Activated T-helper 1 cell treated with Interleukin-2 at 50 U/mL for 16 hours (primary cell): ENCODE measurements at places on chromosomes 3 and 15.

- no peak for DNase-seq
Observed at GRCh38 chr3:69558912-69559311, 173.0 kb upstream of the FRMD4B start.

DNA sequence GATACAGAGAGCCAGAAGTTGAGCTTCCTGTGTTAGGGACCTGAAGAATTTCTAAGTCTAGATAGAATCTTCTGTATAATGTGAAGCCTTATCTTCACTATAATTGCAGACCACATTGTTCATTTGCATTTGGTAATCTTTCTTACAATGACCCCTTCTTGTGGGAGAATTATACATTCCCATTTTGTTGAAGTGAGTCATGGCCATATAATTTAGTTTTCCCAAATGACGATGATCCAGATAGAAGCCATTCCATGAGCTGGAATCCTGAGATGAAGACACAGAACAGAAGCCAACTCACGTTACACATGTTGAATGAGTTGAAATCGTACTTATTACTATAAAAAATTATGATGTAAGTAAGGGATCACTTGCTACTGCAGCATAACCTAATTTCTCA, 187.8 kb downstream of the TUSC7 start:
- DNase-seq = no peak

DNA sequence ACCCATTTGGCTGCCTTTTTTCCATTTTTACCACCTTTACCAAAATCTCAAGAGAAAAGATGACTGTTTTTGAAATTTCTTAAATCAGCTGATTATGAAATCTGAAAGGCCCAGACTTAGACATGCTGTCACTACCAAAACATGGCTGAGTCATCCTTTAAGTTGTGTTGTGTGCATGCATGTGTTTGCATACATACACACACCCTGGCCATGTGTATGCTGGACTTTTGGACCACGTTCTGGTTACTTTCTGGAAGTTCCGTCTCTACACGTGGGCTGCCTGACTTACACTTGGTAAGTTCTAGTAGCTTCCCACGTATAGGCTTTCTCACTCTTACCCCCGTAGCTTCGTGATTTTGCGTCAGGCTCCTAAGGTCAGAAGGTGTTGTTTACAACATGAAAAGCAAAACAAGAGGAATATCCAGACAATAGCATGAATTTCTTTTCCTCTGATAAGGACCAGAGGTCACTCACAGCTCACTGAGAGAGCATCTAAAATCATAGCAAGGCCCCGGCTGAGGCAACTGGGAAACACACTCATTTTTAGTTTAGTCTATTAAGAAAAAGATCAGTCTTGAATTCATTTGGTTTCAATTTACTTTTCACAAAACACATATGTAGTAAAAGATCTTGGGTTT, 62.4 kb downstream of the COL8A1 start:
- DNase-seq = no peak

- no peak for DNase-seq
Observed at GRCh38 chr15:78415284-78415683, 22.7 kb upstream of the IREB2 start.

- no peak for DNase-seq
Observed at GRCh38 chr3:79874646-79875045, 106.8 kb upstream of the ROBO1 start.

DNA sequence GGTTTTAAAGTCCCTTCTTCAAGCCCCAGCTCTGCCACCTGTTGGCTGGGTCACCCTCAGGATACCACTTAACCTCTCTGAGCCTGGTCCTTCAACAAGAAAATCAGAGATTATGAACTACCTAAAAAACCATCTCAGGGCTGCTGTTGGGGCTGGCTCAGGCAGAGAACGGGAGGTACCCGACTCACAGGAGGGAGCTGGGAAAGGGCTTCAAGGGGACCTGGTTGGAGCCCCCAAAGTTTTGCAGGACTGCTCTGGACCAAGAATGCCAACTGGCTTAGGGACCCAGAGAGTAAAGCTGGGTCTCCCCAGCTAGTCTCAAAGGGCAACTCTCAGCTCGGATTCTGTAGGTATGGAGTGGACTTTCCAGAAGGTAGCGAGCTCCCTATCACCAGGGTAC, 41.5 kb downstream of the WNT7A start:
- DNase-seq = no peak

- DNase-seq = no peak
Observed at GRCh38 chr3:195017151-195017550, 253.8 kb downstream of the XXYLT1 start.

DNA sequence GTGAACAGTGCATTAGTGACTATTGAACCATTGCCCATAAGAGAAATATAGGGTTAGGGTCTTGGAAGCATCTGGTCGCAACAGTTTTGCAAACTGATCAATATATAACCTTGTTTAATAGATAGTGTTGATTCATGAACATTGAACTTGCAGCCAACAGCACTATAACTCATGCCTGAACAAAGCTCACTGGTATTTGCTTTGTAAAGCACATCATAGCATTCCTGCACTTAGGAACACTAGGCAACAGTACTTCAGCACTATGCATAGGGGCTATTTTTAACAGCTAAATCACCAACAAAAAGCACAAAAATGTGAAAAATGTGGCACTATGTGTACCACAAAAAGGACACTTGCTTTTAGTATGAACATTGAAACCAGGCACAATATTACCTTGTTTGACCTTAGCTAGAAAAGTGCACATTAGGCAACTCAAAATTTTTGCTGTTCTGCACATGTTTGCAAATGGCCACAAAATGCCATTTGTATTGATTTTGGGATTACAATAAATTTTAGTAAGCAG, 68.0 kb downstream of the OXNAD1 start:
- DNase-seq = no peak

GRCh38 chr3:177495566-177495965, 298.3 kb upstream of the TBL1XR1 start:
- DNase-seq = no peak

GRCh38 chr3:71659864-71660591, 65.2 kb downstream of the EIF4E3 start:
- no peak for DNase-seq

GRCh38 chr3:134998158-134998557, 203.1 kb downstream of the EPHB1 start:
- no peak for DNase-seq

DNA sequence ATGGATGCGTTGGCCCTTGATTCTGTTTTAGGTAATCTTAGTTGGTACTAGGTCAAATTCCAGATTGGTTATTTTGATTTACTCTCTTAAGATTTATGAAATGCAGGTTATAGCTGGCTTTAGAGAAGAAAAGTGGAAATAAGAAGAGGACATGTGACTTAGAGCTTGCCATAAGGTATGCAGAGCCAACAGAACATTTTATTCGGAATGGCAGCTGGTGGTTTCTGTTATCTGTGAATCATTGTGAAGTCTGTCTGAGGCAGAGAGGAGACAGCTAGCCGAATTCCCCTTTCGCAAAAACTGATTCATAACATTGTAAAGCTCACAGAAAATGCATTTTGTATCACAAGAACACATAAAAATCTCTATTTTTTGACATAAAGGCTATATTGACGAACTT, 82.1 kb downstream of the FILIP1L start:
- no peak for DNase-seq

DNA sequence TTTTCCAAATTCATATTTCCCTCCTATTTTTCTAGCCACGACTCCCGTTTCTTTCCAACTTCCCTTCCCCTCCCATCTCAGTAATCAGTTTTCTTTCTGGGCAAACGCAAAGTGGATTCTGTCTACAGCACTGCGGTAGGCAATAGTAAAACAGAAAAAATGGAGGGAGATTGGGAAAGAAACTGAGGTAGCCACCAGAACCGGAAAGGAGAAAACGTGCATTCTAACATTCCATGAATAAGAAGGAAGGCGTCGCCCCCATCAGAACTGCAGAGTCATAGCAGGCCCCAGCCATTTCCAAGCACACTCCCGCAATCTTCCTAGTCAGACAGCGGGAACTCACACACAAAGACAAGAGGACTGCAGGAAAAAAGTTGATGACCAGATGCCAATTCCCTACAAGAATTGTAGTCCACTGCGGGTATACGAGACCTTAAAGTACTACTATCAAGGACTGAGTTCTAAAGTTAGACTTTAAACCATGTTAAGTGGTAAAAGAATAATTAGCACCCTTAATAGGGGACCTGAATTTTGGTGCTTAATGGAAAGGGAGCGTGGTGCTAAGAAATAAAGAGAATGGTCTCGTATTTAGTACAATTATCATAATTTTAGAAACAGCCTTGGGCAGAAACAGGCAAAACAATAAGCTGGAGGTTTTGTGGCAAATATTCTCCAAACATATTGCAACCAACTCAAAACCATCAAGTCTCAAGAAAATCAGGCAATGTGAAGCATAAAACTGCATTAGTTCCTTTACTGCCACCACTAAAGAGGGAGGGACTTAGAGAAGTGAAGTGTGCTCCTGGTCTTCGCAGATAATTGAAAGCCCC, 1.4 kb downstream of the PFN2 start:
- DNase-seq = no peak

GRCh38 chr15:90829942-90830440, 38.4 kb upstream of the FURIN start:
- DNase-seq = no peak

GRCh38 chr3:50550079-50550736, 17.3 kb downstream of the C3orf18 start:
- DNase-seq = peak; percentile 17

DNA sequence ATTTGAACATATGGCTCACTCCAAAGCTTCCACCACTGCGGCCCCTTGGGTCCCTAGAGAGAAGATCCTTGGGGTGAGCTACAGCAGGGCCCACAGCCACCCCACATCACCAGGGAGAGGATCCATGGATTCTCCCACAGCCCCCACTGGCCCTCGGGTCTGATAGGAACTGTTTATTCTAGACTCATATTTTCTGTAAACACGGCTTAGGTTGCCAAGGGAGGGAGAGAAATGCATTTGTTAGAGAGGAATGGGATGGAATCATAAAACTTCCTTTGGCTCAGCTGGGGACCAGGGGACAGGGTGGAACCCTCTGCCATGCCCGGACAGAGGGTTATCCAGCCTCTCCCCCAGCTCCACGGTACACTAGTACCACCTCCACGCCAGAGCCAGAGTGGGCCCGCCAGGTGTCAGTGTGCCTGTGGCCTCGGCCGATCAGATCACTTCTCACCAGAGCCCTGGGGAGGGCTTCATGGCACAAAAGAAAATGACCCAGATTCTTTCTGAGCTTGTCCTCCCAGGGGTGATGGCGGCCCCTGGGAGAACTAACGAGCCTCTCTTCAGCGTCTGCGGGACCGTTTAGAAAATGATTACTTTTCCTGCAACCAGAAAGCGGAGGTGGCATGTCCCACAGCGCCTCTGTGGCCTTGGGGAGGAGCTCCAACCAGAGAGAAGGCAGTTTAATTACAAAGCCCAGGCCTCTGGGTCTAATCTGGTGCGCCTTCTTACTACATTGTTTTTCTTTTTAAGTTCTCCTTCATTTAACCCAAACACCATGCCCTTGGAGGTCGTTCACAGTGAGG, 33.7 kb downstream of the ADCY5 start:
- no peak for DNase-seq

DNA sequence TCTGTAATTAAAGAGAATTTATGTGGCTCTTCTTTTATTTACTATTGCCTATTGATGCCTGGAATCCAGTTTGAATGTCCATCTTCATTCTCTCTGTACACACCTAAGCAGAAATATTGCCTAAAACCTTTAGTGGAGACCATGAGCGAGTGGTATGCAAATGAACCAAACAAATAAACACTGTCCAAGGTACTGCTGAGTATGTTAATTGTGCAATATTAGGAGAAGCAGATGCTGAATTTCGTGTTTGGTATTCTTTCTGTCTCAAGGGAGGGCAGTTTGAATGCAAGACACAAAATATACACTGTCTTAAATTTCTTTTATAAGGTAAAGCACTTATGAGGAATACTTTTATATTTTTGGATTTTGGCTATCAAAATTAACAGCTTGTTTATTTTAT, 440.9 kb downstream of the RBMS3 start:
- DNase-seq = no peak

DNA sequence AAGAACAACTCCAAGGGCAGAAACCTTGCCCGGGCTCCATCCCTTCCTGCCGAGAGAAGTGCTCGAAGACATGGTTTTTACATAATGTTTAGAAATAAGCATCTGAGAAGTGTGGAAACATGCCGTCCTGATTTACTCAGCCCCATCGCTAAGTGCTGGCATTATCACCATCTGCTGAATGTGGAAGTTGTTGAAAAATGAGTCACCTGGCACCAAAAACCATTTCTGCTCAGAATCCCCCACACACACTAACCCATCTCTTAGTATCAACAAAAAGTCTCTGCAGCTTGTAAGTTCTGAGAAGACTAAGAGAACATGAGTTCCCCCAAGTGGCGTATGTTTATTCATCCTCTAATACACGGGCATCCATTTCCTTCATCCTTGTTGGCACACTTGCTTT, 51.0 kb upstream of the ARL8B start:
- no peak for DNase-seq

GRCh38 chr3:27458929-27459328, 25.3 kb downstream of the SLC4A7 start:
- DNase-seq = no peak

- no peak for DNase-seq
Observed at GRCh38 chr15:61047783-61048182, 181.3 kb downstream of the RORA start.

DNA sequence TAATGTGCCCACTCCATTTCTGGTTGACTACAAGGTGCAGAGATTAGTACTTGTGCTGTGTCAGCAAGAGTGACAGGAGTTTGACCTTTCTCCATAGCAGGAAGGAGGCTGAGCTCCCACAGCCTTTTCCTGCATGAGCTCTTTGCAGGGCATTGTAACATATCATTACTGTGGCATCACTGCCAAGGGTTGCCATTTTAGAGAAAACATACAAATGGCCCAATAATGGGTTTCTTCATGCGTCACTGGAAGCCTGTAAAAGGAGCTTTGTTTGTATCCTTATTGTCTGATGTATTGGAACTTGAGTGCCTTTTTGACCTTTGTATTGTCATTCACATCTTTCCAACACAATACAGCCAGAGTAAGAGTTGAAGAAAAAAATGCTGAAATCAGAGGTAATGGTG, 323.0 kb upstream of the CDIN1 start:
- DNase-seq = no peak

DNA sequence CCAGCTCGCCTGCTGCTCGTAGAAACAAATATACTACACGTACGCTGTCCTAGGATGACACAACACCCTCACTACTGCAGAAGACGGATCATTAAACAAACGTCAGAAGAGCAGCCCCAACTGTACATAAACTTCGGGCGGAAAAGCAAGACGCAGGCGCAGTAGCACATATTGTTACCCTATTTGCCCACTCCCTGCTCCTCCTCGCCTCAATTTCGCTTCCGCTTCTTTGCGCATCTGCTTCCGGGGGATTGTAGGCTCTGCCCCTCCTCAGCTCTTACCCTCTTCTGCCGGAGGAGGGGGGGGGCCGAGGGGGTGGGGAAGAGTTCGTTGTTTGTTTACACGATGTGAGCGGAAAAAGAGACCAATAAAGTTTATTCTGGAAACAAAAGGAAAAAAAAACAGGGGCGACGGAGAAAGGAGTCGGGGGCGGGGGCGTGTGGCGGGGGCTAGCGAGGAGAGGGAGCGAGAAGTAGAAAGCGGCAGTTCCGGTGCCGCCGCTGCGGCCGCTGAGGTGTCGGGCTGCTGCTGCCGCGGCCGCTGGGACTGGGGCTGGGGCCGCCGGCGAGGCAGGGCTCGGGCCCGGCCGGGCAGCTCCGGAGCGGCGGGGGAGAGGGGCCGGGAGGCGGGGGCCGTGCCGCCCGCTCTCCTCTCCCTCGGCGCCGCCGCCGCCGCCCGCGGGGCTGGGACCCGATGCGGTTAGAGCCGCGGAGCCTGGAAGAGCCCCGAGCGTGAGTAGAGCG, at the start of gene PIK3CA:
TSS of gene PIK3CA (plus strand) at position 485 of the 743 bp plus-strand sequence. CDS start 50,469 bp downstream, outside the sequence.
- peak; percentile 88 for DNase-seq
